Activated CD4-positive, alpha-beta T cell treated with anti-CD3 and anti-CD28 coated beads for 4 hours (primary cell): ENCODE measurements at places on chromosomes 12 and 14.

GRCh38 chr12:48586361-48586760 is 16.5 kb upstream of the LALBA start:
- no peak for DNase-seq

DNA sequence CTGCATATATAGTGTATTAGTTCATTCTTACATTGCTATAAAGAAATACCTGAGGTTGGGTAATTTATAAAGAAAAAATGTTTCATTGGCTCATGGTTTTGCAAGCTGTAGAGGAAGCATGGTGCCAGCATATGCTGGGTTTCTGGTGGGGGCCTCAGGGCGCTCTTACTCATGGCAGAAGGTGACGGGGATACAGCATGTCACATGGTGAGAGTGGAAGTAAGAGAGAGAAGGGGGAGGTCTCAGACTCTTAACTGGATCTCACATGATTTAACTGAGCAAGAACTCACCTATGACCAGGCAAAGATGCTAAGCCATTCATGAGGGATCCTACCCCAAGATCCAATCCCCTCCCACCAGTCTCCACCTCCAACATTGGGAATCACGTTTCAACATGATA is 15.9 kb upstream of the PAWR start:
- DNase-seq: no peak

GRCh38 chr12:53990311-53991076 is 5.5 kb downstream of the HOXC10 start:
- DNase-seq: no peak

DNA sequence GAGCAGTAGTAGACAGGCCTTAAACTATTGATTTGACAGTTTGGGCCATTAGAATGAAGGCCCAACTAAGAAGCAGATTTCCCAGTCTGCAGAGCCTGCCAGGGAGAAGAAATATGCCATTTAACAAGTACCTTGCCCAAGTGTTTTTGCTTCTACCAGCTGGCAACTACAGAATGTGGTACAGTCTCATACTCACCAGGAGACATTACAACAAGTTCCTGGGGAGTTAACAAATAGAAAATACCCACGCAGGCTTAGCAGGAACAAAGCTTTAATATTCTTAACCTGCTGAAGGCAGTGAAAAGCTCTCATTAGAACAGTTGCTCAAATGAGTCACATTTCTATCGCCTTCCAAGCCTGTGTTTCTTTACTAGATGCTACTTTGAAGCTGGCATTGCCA is 241.0 kb downstream of the TMEM117 start:
- no peak for DNase-seq

DNA sequence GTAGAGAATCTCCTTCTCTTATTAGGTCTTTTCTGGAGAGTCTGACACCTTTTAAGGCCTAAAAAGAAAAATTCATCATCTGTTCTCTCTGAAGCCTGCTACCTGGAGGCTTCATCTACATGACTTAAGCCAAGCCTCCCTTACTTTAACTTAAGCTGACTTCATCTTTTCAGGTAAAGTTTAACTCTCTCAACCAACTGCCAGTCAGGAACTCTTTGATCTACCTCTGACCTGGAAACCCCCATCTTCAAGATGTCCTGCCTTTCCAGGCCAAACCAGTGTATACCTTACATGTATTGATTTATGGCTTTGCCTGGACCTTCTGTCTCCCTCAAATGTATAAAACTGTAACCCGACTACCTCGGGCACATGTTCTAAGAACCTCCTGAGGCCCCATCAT is 17.5 kb downstream of the GSTZ1 start:
- DNase-seq: no peak
